ENCODE measurements at places on chromosomes 5 and 9.

- no peak for DNase-seq
Measured at GRCh38 chr5:159310511-159310910, 19.8 kb downstream of the IL12B start.

DNA sequence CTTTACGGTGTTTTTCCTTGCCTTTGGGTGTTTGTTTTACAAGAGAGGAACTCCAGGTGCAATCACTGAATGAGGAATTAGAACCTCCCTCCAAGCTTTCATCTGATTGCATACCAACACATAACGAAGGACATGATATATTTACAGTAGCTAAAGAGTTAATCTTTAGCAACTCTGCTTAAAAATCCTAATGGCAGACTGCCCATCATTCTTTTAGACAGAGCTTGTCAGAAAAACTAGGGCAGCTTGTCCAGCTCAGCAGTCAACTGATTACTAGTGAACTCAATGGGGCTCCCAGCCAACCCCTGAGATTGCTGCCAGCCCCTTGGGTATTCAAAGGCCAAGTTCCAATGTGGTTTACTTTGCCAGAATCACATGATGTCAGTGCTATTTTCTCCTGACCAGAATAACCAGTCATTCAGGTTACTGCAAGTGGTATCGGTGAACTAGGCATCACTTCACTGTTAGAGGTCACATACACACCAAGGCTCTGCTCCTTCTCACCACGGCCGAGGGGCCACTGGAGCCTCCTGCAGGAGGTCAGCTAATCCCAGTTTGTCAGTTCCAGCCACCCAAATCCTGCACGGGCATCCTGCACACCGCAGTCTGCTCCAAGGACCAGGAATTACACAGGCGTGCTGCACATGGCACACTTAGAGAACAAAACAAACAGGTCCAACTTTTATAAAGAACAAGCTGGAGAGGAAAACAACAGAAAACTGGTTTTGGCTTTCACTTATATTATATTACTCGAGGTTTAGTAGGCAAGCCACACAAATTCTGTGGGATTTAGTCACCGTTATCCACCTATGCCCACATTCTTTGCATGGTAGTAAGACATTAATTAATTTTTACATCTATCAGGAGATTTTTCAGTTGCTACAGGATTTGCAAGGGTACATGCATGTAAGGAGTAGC lies 62.5 kb downstream of the NFIB start:
- DNase-seq: no peak

DNA sequence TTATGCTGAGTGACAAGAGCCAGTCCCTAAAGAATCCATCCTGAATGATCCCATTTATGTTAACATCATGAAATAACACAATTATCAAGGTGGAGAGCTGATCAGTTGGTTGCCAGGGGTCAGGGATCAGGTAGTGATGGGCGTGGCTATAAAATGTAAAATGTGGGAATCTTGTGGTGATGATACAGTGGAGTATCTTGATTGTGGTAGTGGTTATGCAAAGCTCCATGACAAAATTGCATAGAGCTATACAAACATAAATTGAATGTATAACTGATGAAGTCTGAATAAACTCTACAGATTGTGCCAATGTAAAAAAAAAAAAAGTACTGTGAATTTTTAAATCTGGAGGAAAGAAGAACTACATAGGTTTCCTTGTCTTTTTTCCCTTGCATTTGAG lies 104.6 kb upstream of the SPATA31C2 start:
- no peak for DNase-seq

- no peak for DNase-seq
Measured at GRCh38 chr5:7686794-7687193, 164.1 kb downstream of the CFAP90 start.

GRCh38 chr5:74391410-74391809 lies 249.1 kb downstream of the ENC1 start:
- DNase-seq: no peak

DNA sequence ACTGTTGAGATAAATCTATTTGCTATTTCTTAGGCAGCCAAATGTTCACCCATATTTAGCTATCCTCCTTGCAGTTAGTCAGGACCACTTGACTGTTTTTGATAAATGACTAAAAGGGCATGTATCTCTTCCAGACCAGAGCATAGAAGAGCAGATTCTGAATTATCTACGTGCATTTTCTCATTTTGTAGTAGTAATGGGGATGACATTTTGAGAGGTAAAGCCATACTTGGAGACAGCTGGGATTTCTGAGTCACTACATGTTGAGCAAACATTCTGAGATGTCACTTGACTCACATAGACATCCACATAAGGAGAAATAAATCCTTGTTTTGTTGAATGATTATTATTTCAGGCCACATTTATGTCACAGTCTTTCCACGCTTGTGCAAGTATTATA lies 297.6 kb downstream of the CDH10 start:
- DNase-seq: no peak

DNA sequence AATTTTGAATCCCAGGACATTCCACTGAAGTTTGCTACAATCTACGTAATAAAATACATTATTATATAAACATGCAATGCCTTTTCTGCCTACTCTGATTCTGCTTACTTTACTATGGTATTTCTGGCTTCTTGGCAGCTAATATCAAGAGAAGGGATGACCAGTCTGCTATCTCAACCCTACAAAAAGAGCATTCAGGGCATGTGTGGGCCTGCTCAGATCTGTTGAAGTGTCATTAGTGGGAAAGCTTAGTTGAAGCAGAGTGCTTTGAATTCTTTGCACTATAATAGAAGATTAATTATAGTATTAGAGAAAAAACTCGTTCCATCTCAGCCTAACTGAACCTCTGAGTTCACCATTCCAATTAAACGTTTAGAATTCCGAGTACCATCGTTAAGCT lies 339.5 kb upstream of the ISL1 start:
- DNase-seq: no peak

GRCh38 chr9:31799953-31800609 lies 584.4 kb upstream of the ACO1 start:
- peak; percentile 52 for DNase-seq

GRCh38 chr5:80125022-80125961 lies 90.1 kb downstream of the THBS4 start:
- no peak for DNase-seq

DNA sequence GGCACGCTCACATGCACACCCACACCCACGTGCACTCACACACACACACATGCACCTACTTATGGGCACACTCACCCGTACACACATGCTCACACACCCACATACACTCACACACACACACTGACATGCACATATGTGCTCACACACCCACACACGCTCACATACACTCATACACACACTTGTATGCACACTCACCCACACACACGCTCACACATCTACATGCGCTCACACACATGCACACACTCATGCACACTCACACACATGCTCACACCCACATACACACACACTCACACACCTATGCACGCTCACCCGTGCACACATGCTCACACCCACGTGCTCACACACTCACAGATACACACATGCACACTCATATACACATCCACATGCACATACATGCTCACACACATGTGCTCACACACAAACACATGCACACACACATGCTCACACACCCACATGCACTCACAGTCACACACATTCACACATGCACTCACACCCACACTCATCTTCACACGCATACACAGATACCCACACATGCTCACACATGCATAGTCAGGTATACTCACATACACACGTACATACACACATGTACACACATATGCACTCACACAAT lies 138.3 kb downstream of the OLFM1 start:
- DNase-seq: no peak

DNA sequence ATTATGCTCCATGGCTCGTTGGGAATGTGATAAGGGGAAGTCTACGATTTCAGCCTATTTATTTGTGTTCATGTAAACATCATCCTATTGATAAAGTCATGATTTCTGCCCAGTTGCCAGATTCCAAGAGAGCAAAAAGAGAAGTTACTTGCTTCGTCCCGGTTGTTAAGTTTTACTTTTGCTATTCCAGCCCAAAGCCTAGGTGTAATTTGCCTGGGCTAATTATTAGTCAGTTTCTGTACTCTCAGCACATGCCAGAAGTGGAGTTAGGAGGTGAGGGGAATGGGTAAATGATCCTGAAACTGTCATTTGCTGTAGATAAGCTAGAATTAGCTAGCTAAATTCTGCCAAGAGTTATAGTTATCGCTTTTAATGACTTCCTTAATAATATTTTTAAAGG lies 4.5 kb upstream of the ANKH start:
- no peak for DNase-seq

DNA sequence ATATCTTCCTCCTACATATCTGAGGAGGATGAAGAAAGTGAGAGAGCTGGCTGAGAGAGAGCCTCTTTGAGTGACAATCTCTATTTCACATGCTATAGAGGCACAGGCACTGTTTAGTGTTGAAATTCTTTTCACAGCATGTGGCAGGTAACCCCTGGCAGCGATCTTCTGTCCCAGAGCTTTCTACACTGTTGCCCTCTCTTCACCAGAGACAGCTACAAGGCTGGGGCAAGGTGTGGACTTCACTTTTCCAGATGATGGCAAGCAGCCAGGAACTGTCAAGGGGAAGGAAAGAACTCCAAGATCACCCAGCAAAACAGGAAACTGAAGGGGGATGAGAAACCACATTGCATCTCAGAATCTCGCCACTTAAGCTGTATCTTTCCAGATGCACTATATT lies 205.2 kb downstream of the CAAP1 start:
- no peak for DNase-seq

- DNase-seq: no peak
Measured at GRCh38 chr9:100170085-100170484, 71.0 kb downstream of the INVS start.

Measured in NCI-H1092 (cell line).